ENCODE measurements at places on chromosomes 1 and 21.
A peak's percentile ranks its signal among the peaks of the same experiment; 100 is the strongest.

DNA sequence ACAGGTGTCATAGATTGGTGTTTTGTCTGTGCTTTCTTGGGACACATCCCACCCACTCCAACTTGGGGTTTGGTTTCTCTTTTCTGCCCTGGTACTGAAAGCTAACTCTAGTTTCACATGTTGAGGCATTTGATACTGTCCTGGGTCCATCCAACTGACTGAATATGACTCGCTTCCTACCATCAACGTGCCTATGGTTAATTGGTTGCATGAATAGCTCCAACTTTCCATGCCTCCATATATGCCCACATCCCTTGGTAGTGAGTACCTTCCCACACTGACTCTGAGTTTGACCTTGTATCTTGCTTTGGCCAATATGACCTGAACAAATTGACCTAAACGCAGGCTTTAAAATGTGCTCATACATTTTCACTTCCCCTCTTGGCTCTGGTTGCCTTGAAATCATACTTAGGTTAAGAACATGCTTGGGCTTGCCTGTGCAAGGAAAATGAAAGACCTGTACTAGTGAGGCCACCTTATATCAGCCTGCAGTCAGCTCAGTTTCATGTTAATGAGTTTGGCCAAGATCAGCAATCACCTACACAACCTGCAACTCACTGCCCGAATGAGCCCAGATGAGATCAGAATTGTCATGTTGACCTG, 81.0 kb upstream of the KCNK2 start:
- no peak for DNase-seq

GRCh38 chr21:34166468-34166867, 93.1 kb downstream of the MRPS6 start:
- DNase-seq = no peak

DNA sequence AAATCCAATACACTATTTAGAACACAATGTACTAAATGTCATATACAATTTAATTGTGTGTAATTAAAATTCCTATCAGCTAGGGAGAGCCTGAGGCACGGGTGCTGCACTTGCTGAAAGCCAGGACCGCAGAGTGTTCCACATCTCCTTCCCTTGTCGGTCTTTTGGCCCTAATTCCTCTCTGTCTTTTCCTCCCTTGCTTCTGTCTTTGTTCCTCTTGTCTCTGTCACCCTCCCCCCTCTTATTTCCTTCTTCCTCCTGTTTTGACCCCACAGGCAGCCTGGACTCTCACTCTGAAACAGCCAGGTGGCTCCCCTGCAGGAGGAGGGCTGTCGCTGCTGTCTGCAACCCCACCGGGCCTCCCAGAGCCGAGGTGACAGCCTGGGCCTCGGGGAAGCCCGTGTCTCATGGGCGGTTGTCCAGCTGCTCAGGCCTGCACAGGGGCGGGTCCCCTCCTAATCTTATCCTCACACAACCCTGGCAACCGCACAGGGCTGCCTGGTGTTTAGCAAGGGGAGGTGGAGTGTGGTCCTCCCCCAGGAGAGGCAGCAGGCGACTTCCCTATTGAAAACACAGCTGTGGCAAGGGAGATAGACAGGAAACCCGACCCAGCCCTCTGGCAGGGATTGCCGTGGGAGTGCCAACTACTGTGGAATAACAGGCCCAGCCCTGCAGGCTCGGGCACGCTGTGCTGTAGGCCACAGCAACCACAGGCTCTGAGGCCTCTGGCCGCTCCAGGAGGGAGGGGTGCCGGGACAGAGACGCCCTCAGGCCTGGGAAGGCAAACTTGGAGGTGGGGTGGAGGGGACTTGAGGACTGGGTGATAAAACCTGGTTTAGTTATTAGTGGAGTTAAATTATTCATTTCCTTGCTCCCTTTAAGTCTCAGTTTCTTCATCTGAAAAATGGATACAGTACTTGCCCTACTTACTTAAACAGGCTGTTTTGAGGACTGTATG, 68.8 kb upstream of the WDR26 start:
- DNase-seq = no peak

- DNase-seq = no peak
Measured at GRCh38 chr1:3641046-3641760, 8.7 kb downstream of the WRAP73 start.

GRCh38 chr1:209705033-209705598, 470 bp downstream of the HSD11B1 start:
- no peak for DNase-seq

DNA sequence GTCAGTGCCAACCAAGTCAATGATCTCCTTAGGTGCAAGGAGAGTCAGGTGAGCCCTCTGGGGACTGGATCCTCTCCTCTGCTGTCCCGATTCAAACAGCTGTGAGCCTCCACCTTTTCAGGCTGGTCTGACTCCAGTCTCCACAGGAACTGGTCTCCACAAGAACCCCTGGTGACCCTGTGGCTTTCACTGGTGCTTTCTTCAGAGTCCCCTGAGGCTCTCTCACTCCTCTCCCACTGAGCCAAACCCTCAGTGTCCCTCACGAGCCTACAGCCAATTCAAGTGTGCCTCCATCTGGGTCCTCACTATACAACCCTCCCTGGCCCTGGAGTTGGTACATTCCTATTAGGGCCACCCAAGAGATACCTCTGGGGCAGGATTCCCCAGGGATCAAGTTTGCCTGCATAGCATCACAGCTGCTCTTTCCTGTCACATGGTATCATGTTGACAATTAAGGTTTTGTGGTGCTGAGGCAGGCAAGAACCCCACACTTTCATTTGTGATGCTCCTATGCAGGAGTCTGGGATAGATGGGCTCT, 5.2 kb upstream of the NGF start:
- DNase-seq = no peak

DNA sequence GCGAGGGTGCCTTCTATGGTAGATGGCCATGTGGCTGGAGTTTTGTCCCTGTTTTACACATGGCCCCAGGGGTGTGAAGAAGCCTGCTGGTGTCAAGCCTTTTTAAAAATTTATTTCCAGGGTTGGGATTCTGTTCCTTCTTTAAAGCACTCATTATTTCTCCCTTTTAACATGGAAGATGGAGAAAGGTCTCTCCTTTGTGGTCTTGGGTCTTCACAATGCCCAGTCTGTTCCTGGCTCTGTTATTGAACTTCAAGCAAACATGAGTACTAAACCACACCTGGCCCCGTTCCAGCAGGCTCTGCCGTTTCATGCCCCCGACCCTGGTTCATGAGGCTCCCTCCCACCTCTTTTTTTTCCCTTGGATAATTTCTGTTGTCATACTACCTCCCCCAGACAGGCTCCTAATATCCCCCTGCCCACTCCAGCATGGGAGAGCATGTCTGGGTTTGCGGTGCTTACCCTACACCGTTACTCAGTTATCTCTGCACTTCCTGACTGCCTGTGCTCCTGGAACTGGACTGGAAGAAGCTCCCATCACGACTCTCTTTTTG, 121.2 kb upstream of the KIAA0040 start:
- DNase-seq = no peak

- no peak for DNase-seq
Measured at GRCh38 chr1:109622895-109623294, 3.3 kb downstream of the AMPD2 start.

DNA sequence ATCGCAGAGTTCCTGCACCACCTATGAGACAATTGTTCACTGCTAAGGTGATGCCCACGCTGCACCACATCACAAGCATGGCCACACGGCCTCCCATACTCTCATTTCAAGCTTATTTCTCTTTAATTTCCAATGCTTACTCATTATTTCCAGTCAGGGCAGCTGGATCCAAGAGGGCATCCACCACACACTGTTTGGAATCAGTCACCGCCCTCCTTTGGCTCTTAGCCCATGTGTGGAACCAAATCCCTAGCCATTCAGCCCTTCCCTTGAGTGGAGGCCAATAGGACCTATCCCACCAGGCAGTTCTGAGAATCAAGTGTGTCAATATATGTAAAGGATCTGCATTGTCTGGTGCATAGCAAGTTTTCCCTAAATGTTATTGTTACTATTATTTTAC, 26.3 kb upstream of the PALMD start:
- DNase-seq = no peak

GRCh38 chr1:235213752-235214151, 52.7 kb upstream of the RBM34 start:
- DNase-seq = no peak

DNA sequence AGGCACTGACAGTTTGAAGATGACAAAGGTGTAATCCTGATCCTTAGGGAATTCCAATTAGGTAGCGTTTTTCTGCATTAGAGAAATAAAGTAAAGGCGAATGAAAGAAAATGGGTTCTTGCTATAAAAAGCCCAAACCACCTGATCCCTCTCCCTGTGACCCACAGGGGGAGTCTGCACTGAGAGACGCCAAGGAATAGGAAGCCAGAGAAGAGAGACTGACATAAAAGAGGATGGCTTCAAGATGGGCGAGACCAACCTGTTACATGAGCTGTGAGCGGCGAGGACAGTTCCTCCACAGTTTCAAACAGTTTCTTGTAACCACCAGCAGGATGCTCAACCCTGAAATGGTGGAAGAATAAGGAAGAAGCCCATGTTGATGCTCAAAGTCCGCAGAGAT, 1.4 kb downstream of the RPE65 start:
- no peak for DNase-seq

- DNase-seq = no peak
Measured at GRCh38 chr1:169102567-169102966, 3.9 kb upstream of the ATP1B1 start.

- no peak for DNase-seq
Measured at GRCh38 chr1:200684015-200684414, 14.3 kb upstream of the DDX59 start.

GRCh38 chr1:159821171-159821867, 5.4 kb upstream of the SLAMF8 start:
- DNase-seq = no peak

GRCh38 chr1:147243228-147243685, 773 bp downstream of the CHD1L start:
- no peak for DNase-seq

DNA sequence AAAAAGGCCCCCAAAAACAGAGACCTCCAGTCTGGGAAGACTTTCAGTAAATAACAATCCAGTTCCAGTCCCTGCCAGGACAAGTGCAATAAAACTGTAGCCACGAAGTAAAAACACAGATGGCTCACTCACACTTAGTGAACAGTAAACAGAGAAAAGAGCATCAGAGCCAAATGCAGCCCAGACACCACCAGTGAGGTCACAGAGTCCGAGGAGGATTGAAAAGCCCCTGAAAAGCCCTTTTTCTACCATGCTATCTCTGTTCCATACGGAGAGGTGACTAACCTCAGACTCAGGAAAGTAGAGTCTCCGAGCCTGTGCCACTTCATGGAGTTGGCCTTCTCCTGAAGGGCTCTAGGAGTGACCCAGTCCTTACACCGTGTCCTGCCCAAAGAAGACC, 84.5 kb downstream of the COLGALT2 start:
- DNase-seq = no peak

- DNase-seq = peak; percentile 28
Measured at GRCh38 chr1:112358798-112359408, 37.1 kb upstream of the CTTNBP2NL start.

DNA sequence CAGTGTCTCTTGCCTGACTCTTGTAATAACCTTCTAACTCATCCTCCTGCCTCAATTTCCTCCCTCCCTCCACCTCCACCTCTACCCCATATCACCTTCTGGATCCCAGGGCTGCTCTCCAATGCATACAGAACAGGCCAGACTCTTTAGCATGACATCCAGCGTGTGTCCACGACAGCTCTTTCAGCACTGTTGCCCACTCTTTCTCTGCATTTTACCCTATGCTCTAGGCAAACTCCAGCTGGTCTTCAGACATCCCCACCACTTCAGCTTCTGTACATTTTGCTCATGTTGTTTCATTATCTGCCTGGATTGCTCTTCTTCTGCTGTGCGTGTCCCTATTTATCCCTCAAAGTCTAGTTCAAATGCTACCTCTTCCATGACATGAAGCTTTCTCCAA, 4.8 kb downstream of the INKA2 start:
- no peak for DNase-seq

DNA sequence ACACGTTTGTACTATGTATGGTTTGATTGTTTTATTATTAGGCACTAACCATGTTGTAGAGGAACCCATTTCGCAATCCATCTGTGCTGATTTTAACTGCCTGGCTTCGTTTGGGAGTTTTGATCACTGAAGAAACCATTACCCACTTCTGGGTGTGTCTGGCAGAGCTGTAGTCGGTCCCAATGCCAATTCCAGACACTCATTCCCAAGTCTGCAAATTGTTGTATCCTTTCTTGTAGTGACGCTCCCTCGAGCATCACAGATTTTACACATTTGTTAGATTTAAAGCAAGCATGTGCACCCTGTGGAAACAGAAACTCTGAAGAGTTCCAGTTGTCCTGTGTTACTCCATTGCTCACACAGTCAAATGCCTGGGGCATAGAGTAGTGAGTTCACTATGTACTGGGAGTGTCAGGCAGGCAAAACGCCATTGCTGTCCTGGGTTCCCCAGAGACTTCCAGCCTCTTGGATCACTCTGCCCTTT, 31.0 kb upstream of the EFCAB14 start:
- no peak for DNase-seq

DNA sequence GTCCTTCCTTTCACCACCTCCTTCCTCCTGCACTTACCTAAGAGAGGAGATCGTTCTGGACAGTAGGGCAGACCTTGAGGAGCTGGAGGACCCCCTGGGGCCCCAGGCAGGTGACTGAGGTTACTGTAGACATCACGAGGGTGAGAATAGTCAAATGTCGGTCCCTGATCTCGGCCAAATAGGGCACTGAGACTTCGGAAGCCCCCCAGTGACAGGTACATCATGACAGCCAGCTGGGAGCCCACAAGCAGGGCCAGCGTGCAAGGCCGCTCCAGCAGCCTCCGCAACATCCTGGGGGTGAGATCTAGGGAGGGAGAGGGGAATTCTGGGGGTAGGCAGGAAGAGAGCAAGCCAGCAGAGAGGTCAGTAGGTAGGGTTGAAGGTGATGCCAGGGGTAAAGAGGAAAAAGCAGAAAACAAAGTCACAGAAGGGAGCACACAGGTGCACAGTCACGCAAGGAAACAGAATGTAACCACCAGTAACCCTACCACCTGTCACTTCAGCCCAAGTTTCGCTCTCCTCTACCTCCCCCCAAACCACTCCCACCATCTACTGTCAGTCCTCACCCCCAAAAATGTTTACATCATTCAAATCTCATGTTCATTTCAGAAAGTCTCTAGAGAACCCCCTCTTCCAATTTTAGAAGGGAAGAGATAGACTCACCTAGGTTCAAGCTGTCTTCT, 1.4 kb downstream of the B4GALT3 start:
- DNase-seq = no peak

GRCh38 chr1:226603022-226603857, 54.7 kb downstream of the STUM start:
- no peak for DNase-seq

GRCh38 chr1:171256940-171257606, 8.8 kb downstream of the FMO1 start:
- no peak for DNase-seq

DNA sequence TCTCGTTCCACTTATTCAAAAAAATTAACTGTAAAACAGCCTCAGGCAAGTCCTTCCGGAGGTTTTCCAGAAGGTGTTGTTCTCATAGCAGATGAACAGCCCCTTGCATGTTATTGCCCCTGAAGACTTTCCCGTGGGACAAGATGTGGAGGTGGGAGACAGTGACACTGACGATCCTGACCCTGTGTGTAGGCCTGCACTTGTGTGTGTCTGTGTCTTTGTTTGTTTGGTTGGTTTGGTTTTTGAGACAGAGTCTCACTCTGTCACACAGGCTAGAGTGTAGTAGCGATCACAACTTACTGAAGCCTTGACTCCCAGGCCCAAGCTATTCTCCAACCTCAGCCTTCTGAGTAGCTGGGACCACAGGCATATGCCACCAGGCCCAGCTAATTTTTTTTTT, 12.6 kb downstream of the ETV3L start:
- no peak for DNase-seq

GRCh38 chr1:231279081-231279480, 38.1 kb downstream of the GNPAT start:
- DNase-seq = no peak

- no peak for DNase-seq
Measured at GRCh38 chr1:2949966-2950925, 71.0 kb upstream of the ACTRT2 start.

- DNase-seq = no peak
Measured at GRCh38 chr1:20584890-20585289, 4.0 kb upstream of the CDA start.
